ENCODE measurements at places on chromosomes 16 and 17.

DNA sequence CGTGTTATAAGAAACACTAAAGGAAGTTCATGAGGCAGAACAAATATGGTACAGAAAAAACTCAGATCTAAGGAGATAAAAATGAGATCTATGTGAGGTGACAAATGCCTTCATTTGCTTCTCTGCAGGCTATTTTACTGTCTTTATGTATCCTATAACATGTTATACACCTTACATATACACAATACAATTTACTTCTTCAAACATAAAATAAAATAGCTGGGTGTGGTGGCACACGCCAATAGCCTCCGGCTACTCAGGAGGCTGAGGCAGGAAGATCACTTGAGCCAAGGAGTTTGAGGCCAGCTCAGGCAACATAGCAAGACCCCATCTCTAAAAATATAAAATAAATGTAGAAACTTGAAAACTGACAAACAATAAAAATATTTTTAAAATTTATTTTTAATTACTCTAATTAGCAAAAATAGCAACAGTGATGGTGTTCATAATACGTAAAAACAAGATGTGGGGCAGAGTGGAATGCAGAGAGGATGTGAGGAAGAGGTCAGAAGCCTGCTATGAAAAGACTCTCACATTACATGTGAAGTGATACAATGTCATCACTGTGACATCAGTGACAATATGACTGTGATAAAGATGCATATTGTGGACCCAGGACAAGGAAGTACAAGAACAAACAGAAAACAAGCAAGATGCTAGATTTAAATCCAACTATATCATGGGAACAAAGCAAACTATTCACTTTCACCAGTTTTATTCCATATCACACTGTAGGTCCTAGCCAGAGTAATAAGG, 31.0 kb downstream of the VPS53 start:
- DNase-seq, result no peak

DNA sequence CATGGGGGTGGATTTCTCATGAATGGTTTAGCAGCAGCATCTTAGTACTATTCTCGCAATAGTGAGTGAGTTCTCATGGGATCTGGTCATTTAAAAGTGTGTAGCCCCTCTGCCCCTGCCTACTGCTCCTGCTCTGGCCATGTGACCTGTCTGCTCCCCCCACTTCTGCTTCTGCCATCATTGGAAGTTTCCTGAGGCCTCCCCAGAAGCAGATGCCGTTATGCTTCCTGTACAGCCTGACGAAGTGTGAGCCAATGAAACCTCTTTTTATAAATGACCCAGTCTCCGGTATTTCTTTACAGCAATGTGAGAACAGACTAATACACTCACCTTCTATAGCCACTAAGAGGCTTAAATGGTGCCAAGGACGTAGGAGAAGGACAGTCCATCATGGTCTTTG, 51.5 kb downstream of the NOL11 start:
- DNase-seq, result no peak

GRCh38 chr17:44077595-44077909, 7.0 kb downstream of the G6PC3 start:
- DNase-seq, result no peak

- no peak for DNase-seq
These were observed 423 bp upstream of the ASGR2 start for GRCh38 chr17:7114875-7115614.

DNA sequence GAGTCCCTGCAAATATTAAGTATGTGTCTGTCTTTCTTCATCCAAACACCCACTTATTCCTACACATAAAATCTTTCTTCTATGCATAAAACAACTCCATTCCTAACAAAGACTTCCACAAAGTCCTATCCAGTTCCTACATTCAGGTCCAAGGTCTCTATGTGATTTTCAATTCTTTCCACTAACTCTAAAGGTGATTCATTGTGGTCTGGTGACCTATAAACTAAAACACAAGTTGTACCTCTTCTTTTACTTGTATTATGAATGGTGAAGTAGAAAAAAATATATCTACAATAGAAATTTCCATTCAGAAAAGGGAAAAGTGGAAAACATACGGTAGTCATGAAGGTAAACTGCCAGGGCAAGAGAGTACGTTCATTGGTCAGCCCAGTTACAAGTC, 56.6 kb downstream of the USP32 start:
- no peak for DNase-seq

- DNase-seq, result no peak
These were observed 23.3 kb downstream of the ACTG1 start for GRCh38 chr17:81489012-81489997.

DNA sequence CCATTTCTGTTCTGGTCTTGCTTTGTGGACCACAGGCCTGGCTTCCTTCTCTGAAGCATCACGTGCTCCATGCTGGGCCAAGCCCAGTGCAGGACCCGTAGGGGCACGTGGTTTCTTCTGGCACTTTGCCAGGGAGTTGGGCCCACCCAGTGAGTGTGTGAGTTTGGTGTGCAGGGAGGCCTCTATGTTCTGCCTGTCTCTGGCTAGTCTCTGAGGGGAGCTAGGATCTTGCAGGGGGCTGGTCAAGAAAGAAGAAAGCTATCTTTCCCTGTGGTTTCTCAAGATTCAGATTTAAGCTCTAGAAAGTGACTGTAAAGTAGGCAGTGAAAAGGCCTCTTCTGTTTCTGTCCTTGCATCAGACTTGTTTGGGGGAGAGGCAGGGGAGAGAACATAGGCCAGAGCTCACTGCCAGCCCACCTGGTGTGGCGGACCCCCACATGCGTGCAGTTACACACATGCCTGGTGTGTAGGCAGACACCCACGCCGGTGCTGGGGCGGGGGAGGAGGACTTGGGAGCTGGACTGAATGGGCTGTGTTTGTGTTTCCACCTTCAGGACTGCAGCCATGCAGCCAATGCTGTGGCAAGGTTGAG, 11.8 kb downstream of the LASP1 start:
- DNase-seq, result peak; percentile 48

GRCh38 chr17:9648521-9649110, 3.3 kb downstream of the USP43 start:
- peak; percentile 54 for DNase-seq

GRCh38 chr17:80518392-80518791, 26.2 kb upstream of the RPTOR start:
- no peak for DNase-seq

DNA sequence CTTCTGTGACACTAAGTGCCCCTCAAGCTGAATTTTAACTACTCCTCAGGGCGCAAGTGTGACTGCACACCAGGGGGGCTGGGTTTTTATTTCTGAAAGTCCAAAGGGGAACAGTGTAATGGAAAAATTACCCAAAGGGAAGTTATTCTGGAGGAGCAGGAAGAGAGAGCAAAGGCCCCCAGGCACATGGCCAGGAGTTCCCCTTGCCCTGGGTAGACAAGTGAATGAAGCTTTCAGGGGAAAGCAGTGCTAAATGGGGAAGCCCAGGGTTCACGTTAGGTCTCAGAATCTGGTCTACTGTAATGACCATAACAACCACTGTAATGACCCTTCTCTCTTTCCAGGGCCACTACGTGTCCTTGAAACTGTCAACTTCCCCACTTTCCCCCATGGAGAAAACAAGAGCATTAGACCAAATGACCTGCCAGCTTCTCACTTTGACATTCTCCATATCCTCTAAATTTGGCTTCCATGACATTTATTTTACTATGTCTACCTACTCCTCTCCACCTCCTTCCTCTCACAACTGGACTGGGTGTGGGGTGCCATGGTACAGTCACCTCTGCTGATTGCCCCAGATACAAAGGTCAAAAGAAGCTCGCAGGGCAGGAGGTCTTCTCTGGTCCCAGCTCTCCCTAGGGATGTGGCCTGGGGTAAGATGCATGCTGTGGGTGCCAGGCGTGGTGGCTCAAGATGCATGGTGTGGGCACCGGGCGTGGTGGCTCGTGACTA, 34.1 kb upstream of the MMP2 start:
- no peak for DNase-seq

GRCh38 chr16:3971261-3971660, 90.7 kb upstream of the CREBBP start:
- DNase-seq, result peak; percentile 88

GRCh38 chr17:82917699-82918345, 78.0 kb upstream of the ZNF750 start:
- peak; percentile 6 for DNase-seq

GRCh38 chr16:85130705-85131028, 18.4 kb upstream of the CIBAR2 start:
- DNase-seq, result no peak

- peak; percentile 48 for DNase-seq
These were observed 12.1 kb upstream of the TBX21 start for GRCh38 chr17:47720754-47721533.

GRCh38 chr17:14427900-14428647, 127.2 kb downstream of the HS3ST3B1 start:
- no peak for DNase-seq

GRCh38 chr17:30379303-30379902, 676 bp downstream of the CPD start:
- peak; percentile 21 for DNase-seq

GRCh38 chr17:60947100-60947499, 269.4 kb downstream of the BCAS3 start:
- DNase-seq, result peak; percentile 50

DNA sequence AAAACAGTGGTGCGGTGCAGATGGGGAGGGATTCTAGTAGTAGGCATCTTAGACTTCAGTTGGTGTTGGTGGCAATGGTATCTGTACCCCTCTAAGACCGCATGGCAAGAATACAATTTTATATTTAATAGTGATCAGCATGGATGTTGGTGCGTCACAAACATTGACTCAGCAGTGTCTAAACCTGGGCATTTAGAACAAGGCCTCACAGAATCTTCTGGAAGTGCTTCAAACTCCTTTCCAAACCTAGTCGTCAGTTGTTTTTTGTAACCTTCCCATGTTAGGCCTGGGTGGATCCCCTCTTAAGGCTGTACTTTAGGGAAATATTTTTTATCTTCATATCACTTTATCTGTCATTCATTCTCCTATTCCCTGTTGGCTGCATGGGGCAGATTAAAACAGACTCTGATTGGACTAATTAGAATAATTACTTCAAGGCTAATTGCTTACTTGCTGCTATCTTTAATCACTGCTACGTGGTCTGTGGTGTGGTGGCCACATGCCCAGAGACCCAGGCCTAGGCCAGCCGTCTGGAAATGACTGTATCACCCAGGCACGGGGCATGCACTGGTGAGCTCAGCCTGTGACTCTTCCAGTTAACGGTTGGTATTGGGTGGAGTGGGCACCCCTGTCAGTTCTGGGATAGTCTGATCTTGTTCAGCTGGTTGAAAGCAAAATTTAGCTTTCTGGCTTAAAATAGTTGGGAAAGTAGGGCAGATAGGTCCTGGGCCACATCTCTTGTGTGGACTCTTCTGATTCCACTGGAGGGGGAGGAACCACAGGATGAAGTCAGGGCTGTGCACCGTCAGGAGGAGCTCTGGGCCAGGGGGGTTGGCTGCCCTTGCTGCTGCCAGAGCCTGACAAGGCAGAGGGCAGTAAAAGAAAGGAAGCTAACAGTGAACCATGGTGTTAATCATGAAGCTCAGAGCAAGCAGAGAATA, 4.5 kb downstream of the ALKBH5 start:
- DNase-seq, result peak; percentile 76

DNA sequence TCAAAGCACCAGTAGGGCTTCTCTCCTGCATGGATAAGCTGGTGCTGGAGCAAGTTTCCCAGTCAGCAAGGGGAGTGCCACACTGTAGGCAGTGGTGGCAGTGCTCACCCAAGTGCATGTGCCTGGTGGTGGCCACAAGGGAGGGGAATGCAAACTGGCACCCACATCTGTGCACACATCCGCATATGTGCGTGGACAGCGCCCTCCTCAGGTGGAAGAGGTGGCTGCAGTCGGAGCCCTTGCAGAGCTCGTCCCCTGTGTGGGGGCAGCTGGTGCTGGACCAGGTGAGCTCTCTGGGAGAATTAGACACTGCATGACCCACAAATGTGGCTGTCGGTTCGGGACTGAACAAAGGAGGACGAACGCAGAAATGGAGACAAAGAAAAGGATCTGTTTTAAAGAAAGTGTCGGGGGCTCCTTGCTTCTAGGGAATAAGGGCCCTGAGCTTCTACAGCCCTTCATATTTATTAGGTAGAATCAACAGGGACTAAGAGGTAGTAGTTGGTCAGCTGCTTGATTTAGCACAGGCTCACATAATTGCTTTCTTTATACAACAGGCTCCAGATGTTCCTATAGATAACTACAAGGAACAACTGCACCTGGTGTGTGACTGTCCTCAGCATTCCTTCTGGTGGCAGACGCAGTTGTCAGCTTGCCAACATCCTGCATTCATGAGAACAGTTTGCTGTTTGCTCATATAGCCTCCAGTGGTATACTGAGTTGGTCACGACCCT, 5.3 kb upstream of the ZNF689 start:
- peak; percentile 28 for DNase-seq

DNA sequence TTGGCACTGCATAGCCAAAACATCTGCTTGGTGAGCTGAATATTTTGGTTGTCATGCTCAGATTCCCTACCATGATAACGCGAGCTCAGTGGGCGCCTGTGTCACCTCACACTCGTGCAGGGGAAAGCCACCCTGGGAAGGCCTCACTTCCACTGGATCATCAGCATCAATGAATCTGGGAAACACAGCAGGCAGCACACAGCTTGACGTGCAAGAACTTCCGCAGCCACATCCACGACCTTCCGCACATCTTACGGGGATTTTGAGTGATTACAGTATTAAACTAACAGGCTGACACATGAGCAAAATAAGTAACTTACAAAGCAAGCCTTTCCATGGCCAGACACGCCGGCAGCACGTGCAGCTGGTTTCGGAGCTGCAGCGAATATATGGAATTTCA, 54.7 kb upstream of the FOXF1 start:
- no peak for DNase-seq

- no peak for DNase-seq
These were observed 7.0 kb upstream of the OR2C1 start for GRCh38 chr16:3348547-3349167.

DNA sequence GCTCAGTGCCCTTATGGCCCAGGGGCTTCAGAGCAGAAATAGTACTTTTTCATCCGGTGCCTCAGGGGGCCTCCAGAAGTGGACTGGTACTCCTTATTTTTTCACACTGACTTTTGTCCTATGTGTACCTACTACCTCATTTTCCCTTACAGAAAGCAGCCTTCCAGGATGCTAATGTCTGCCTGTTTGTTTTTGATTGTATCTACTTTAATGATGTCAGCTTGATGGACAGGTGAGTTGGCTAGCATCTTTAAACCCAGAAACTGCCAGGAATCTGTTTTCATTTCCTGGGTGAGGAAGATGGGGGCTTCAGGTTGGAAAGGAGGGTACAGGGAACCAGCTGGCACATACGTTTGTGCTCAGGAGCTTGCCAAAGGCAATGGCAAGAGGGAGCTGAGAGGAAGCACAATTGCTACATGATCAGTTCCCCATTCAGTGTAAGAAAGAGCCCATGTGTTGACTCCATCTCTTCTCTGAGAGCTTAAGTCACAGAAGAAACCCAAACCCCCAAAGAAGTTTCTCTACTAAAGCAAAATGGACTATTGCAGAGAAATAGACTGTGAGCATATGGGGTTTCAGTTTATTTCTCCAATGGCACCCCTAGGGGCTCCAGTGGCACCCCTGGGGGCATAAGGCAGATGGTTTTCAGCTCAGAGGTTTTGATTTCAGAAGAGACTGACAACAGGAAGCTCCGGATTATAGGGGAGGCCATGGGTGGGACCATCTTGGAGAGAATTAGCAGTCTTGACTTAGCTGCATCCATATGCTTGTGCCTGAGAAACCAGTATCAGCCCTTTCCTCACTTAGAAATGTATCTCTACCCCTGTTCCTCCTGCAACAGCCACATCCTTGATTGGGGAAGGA, 16.3 kb downstream of the LIG3 start:
- no peak for DNase-seq

Measured in EL (cell line).